Thoracic aorta (tissue), 2 donors: ENCODE measurements at places on chromosomes 7 and 10. TPM values are rescaled to one million over a fixed set of nuclear protein-coding genes. Genes with fewer than 3 reads are reported as not detected.

DNA sequence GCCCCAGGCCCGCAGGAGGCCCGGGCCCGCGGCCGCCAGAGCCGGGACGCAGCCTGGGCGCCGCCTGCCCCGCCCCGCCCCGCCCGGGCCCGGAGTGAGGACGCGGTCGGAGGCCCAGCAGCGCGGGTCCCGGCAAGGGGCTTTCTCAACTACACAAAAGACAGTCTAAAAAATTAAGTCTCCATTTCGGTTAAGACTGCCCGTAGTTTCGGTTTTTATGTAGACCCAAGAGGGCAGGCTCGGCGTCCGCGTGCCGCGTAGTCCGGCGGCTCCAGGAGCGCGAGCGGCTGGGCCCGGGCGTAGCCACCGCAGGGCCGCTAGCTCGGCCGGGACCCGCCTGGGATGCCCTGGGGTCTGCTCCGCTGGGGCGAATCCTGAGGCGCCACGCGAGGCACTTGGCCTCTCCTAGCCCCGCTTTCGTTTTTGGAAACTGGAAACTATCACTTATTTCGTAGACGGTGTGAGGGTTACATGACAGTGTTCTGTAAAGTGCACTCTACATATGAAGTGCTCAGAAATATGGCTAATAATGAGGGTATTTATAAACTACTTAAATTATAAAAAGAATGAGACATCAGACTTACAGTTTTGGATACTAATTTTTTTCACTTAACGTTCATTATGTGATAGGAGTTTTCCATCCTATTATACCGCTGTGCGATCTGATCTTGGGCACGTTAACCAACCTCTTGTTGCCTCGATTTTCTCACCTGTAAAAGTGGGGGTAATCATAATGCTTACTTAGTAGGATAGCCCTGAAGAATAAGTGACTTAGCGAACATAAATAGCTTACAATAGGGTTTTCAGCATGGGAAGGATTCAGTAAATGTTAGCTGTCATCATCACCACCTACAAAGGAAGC lies 573 bp downstream of the BLVRA start:
- no peaks in the 10 kb centered on the region for H3K27me3 ChIP-seq
- H3K27ac ChIP-seq: peak overlapping the region; percentile 74
- H3K4me1 ChIP-seq: peaks cover 13% of the 10 kb centered on the region
- H3K4me3 ChIP-seq: peak overlapping the region; percentile 98
- no peak for DNase-seq
- no peaks in the 10 kb centered on the region for H3K36me3 ChIP-seq

The LRIT1 gene
- total RNA-seq: not detected

The FGFR2 gene
- total RNA-seq: 16.2 TPM

DNA sequence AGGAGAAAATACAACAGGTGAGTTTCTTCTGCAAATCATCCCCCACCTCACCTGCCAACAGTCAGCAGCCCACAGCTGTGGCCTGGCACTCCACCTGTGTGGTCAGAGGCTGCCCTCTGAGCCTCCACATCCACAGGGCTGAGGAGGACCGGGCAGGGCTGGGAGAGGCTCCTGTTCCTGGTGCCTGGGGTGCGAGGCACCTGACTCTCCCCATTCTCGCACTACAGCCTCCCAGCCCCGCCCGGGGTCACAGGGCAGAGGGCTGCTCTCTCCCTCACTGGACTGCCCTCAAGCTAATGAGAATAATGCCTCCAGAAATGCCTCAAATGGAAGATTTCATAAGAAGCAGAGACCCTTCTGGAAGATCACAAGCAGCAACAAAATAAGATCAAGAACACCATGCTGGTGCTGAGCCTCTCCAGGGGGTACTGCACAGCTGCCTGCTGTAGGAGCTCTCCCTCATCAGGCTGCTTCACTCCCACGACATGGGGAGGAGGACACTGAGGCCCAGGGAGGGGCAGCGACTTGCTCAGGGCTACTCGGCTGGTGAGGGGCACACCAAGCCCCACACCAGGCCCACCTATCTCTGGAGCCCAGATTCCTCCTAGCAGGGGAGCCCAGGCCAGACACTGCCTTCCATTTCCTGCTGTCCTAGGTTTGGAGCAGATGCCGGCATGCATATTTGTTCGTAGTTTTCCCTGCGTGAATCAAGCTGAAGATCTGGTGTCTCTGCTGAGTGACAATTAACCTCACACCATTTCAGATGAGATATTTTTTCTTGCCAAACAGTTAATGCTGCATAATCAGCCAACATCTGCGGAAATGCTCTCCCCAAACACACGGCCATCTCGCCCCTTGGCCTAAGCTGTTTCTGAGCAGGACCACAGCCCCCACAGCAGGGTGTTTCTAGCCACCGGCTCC lies 76.5 kb downstream of the FAM53B start:
- no peaks in the 10 kb centered on the region for H3K36me3 ChIP-seq
- H3K4me3 ChIP-seq: no peak overlapping the region
- DNase-seq: no peak
- H3K4me1 ChIP-seq: peaks cover 12% of the 10 kb centered on the region
- H3K27me3 ChIP-seq: no peaks in the 10 kb centered on the region

- no peak for DNase-seq
- H3K4me1 ChIP-seq: no peaks in the 10 kb centered on the region
These were observed 717.3 kb downstream of the XPNPEP1 start for GRCh38 chr10:109205929-109206585.

The PLPP4 gene
- total RNA-seq: not detected

The NFE2L3 gene
- total RNA-seq: 4.5 TPM

- H3K27ac ChIP-seq: peak overlapping the region; percentile 82
- peak overlapping the region; percentile 54 for H3K4me3 ChIP-seq
- peaks cover 16% of the 10 kb centered on the region for H3K4me1 ChIP-seq
These were observed 61.2 kb downstream of the DNAJB6 start for GRCh38 chr7:157397731-157398691.

The TMEM196 gene
- total RNA-seq: not detected
